ENCODE measurements at places on chromosomes 1 and 21.

DNA sequence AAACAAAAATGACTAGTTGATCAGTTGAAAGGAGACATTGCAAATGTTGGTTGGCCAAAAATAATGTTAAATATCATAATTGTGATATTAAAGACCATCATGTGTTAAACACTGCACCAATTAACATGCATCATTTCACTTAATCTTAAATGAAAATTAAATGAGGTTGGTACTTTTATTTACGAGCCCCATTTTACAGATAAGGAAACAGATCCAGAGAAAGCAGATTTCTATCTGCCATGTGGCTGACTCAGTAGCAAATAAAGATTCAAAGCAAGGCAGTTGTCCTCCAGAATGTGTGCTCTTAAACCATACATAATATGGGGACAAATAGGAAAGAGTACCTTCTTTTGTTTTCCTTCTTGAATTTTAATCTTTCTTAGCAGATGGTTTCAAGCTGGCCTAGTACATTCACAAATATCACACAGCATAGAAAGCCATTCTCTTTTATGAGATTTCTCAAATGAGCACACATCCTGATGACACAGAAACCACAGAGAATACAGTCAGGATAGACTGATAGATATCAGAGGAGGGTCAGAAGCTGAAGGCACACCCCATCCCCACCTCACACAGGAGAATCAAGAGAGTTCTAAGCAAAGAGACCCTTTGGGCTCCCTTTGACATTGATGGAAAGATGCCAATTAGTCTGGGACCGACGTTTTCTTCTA, 647.9 kb upstream of the CAMK1G start:
- DNase-seq = no peak

- DNase-seq = no peak
These were observed 1044.4 kb downstream of the ADGRL2 start for GRCh38 chr1:82844911-82845827.

GRCh38 chr1:175744833-175745232, 1.4 kb upstream of the TNR start:
- no peak for DNase-seq

DNA sequence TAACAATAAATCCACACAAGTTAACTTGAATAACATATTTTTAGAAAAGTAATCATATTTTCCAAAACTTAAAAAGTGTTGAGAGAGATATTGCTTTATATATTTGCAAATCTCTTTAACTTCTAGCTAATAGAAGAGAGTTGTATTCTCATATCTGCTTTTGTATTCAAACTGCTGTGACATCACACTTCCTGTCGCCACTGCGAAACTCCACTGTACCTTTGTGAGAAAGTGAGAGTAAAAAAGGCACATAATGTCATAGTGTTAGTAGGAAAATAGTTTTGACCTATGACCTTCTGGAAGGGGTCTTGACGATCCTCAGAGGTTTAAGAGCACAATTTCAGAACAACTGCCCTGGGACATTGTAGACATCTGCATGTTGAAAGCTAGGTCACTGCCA, 21.6 kb downstream of the AK5 start:
- no peak for DNase-seq

DNA sequence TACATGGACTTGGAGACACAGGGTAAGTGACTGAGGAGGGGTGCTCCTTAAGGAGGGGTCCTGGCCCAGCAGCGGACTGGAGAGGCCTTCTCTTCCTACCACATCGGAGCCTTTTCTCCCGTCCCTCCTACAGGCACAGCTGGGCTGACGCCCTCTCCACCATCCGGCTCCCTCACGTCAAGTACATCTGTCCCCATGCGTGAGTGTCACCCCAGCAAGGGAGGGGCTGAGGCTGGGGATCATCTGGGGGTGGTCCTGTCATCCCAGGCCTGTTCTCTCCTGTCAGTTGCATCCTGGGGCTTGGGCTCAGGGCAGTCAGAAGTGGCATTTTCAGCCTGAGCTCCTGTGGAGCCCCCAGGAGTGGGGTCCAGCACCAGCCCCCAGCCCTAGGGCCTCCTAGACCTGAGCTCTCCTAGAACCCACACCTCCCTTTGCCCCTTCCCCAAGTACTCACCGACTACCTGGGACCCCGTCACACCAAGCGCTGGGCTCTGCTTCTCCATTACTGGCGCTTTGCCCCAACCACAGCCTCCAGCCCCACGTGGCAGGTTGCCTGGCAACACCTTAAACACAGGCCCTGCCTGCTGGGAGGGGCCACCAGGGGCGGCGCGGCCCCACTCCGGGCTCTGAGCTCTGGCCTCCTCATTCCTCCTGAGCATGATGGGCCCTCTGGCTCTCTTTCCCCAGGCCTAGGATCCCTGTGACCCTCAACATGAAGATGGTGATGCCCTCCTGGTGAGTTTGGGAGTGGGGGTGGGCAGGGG, 2.3 kb downstream of the LYPLA2 start:
- DNase-seq = no peak

GRCh38 chr1:212733109-212733508, 33.5 kb upstream of the BATF3 start:
- DNase-seq = no peak

DNA sequence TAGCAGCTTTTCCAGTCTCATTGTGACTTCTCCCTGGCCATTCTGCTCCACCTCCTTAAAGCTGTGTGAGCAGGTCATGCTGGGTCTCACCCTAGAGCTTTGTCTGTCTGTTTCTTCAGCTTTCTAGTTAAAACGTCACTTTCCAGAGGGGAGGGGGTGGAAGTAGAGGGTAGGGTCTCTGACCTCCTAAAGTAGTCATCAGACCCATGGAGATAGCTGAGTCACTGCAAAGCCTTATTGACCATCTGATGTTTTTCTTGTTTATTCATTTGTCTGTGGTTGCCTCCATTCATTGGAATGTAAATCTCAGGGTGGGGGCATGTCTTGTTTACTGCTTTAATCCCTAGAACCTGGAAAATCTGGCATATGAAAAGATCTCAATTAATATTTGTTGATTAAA, 52.7 kb downstream of the ELF3 start:
- DNase-seq = no peak

DNA sequence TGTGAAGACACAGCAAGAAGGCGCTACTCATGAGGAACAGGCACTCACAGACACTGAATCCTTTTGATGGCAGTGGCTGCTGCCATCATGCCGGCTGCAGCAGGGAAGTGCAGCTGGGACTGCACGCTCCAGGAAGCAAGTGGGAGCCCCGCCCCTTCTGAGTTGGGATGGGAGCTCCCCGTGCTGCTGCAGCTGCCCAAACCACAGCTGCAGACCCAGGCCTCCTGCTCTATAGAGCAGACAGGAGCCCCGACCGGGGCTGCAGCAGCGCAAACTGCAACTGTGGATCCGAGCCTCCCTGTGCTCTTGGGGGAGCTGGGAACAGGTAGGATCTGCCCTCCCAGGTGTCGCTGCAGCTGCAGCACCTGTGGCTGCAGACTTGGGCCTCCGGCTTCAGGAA, 65.2 kb upstream of the MARK1 start:
- DNase-seq = no peak

GRCh38 chr1:183450093-183450492, 22.2 kb upstream of the SMG7 start:
- no peak for DNase-seq

DNA sequence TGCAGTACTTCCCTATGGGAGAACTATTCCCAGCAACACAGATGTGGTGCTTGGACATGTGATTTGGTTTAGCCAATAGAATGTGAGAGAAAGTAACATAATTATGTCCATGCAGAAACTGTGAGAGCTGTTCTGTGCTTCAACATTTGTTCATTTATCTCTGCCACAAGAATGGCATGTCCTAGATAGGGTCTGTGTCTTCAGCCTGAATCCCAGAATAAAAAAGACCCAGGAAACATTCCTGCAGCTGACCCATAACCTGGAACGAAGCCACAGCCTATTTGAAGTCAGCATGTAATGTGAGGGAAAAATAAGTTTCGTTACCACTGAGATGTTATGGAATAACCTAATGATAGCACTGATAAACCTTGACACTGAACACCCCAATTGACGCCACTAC, 552.0 kb upstream of the USP24 start:
- no peak for DNase-seq

GRCh38 chr21:38830671-38831525, 25.2 kb downstream of the ETS2 start:
- DNase-seq = peak; percentile 53

- DNase-seq = no peak
These were observed 22.9 kb upstream of the DISP3 start for GRCh38 chr1:11455967-11456570.

- peak; percentile 95 for DNase-seq
These were observed 38.7 kb upstream of the ZNF124 start for GRCh38 chr1:247210376-247211117.

DNA sequence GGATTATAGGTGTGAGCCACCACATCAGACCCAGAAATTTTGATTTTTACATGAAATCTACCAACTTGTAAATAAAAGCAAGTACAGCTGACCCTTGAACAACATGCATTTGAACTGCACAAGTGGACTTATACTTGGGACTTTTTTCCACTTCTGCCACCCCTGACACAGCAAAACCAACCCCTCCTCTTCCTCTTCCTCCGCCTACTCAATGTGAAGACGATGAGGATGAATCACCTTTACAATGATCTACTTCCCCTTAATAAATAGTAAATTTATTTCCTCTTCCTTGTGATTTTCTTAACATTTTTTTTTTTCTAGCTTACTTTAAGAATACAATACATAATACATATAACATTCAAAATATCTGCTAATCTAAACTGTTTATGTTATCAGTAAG, 17.5 kb upstream of the YRDC start:
- no peak for DNase-seq

- DNase-seq = no peak
These were observed 3.6 kb upstream of the ADAMTSL4 start for GRCh38 chr1:150545486-150546032.

GRCh38 chr1:36321119-36321951, 2.1 kb downstream of the EVA1B start:
- peak; percentile 66 for DNase-seq

- DNase-seq = no peak
These were observed 2.4 kb downstream of the LIX1L start for GRCh38 chr1:145955436-145955835.

DNA sequence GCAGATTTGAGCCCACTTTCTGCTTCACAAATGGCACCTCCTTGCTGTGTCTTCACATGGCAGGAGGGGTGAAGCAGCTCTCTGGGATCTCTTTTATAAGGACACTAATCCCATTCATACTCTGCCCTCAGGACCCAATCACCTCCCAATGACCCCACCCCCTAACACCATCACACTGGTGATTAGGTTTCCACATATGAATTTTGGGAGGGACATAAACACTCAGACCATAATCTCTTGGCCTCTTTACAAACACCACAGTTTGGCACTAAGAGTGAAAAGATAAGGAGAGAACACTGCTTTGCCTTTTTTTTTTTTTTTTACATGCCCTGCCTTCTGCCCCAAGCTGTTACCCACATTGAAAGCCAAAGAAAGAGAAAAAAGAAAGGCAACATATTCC, 166.2 kb upstream of the NFIA start:
- DNase-seq = no peak

- no peak for DNase-seq
These were observed 59.9 kb downstream of the PLXNA2 start for GRCh38 chr1:208183977-208184911.

DNA sequence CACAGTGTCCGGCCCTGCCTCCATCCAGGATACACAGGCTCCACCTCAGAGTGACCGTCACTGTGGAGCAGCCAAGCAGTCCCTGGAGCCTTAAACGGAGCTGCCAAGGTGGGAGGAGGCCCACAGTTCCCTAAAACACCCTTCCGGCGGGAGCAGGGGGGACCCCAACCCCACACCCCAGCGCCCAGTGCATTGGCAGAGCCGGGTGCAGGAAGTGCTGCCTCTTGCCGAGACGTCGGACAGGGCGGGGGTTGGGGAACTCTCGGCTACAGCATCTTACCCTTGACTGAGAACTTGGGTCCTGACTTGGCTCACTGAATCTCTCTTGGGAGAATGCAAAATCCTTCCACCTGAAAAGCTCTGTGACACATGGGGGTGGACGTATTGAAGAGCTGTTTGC, 38.7 kb upstream of the TMEM51 start:
- no peak for DNase-seq

- peak; percentile 23 for DNase-seq
These were observed 28.5 kb downstream of the CAMK1G start for GRCh38 chr1:209611771-209612570.

GRCh38 chr1:230107941-230108340, 40.9 kb downstream of the GALNT2 start:
- DNase-seq = no peak

- no peak for DNase-seq
These were observed 12.2 kb upstream of the LAMC2 start for GRCh38 chr1:183173828-183174227.

DNA sequence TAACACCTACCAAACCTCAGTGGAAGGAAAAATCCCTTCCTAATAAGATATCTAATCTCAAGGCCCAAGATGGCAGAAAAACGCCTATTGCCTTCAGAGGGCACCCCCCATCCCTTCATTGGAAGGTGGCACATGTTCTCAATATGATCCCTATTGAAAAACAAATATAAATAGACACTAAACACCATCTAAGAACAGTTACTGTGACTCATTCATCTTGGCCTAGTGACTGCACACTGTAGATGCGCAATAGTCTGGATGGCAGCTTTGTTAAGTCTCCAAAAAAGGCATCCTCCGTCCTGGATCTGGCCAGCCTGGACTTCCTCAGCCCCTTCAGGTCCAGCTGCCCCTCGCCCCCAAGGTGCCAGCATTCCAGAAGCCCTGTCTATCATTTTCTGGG, 121.9 kb downstream of the CAPN8 start:
- no peak for DNase-seq

DNA sequence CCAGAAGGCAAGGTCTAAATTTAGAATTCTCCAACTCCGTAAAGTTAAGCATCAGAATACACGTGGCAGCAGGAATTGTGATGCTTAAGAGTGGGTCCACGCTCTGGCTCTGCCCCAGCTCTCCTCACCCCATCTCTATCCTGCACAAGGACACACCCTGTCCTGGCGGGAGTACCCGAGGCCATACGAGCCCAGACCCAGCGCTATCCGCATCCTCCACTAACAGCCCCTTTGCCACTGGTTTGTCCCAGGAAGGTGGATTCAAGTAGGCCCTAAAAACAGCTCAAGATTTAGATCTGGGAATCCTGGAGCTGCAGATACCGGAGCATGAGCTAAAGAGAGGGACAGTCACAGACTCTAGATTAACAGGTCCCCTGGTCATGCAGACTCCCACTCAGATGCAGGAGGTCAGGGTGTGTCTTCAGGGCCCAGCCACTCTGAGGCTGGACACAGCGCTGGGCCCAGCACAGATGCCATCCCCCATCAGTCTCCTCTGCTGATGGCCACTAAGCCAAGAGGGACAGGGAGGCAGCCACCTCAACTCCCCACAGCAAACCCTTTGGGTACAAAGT, 393.3 kb downstream of the NPHP4 start:
- DNase-seq = no peak

- DNase-seq = no peak
These were observed 35.0 kb upstream of the TMEM61 start for GRCh38 chr1:54945393-54945936.
